ENCODE measurements at places on chromosomes 16 and 17.
A peak's percentile ranks its signal among the peaks of the same experiment; 100 is the strongest.

- no peak for DNase-seq
Observed at GRCh38 chr16:87829622-87829980, 39.7 kb downstream of the SLC7A5 start.

GRCh38 chr16:4646773-4647643 is 22.4 kb downstream of the MGRN1 start:
- DNase-seq = no peak

GRCh38 chr16:6602405-6602804 is 730.2 kb upstream of the RBFOX1 start:
- no peak for DNase-seq

- DNase-seq = no peak
Observed at GRCh38 chr17:45117848-45118646, 14.3 kb downstream of the PLCD3 start.

DNA sequence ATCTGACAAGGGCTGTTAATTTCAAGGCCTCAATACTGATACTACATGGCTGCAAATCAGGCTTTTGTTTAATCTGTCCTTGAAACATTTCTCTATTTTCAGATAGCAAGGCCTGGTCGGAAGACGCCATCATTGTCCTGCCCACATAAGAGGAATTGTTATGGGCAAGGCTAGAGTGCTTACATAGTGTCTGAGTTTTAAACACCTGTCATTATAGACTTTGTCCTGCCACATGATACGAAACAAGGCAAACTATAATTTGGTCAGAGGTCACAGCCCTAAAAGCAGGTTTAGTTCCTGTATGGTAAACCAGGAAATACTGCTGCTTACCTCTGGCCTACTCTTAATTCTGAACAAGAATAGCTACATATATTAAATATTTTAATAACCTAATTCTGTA is 104.4 kb downstream of the SSH2 start:
- DNase-seq = no peak

- DNase-seq = no peak
Observed at GRCh38 chr16:10114409-10114808, 67.8 kb downstream of the GRIN2A start.

- DNase-seq = no peak
Observed at GRCh38 chr16:11612665-11613025, 25.9 kb upstream of the LITAF start.

DNA sequence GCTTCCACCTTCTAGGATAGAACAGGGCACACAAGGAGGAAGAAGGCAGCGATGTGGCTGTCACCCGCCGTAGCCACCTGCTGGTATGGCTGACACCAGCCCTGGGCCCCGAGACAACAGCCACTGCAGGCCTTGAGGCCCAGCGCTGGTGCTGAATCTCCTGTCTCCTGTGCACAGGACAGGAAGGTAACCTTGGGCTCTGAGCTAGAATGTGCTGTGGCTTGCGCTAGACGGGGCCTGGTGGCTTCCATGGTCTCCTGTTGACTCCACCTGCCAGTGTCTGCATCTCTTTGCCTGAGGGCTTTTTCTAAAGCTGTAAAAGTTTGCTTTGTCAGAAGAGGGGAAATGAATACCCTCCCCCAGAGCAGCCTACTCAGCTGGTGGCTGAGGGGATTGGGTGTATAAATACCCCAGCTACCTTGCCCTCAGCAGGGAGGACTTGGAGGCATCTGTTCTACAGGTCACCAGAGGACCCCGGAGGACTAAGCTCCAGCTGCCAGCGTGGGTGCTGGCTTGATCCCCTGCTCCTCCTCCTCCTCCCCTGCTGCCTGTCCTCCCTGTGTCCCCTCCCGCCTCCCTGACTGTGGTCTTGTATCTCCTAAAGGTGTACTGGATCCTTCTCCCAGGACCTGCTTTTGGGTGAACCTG is 76.1 kb upstream of the SDK2 start:
- DNase-seq = no peak

DNA sequence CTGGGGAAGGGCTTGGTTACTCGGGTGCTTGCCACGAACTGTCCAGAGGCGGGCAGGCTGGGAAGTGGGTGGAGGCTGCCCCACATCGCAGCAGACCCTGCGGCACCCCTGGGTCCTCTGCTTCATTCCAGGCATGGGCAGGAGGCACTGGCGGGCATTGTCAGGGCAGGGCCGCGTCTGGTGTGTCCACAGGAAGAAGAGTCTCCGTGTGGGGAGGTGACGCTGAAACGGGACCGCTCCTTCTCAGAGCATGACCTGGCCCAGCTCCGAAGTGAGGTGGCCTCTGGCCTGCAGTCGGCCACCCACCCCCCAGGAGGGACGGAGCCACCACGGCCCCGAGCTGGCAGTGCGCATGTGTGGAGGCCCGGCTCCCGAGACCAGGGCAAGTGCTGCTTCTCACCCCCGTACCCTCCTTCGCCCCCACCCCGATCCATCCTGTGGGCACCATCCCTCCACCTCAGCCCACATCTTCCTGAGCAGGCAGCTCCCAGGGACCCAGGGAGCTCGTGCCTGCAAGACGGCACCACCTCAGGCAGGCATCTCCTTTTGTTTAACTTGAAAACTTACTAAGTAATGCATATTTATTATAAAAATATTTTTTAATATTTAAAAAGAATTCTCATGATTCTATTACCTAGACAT is 14.3 kb upstream of the TCF25 start:
- no peak for DNase-seq

DNA sequence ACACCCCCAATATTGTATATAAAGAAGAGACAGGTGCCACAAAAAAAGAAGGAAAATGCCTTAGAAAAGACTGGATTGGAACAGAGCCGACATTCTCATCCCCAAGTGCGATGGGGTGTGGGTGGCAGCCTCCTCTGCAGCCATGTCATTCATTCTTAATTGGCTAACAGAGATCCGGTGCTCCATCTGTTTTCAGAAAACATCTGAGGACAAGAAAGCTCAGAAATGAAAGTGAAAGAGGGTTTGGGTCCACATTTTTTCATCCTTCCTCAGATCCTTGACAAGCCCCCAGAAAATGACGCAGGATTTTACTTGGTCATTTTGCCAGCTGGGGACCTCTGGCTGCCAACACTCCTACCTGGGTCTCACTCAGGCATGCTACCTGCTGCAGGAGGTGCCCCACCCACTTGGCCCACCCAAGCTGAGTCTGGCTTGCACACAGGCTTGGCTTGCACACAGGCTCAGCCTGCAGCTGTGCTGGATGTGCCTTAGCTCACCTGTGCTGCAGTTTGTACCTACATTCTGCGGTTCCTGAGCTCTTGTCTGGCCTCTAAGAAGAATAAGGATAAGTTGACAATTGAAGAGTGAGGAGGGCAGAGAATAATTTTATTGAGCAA is 21.9 kb downstream of the KIF2B start:
- DNase-seq = no peak

- no peak for DNase-seq
Observed at GRCh38 chr16:72876221-72876620, 171.7 kb downstream of the ZFHX3 start.

- no peak for DNase-seq
Observed at GRCh38 chr17:13478326-13478830, 123.4 kb downstream of the HS3ST3A1 start.

DNA sequence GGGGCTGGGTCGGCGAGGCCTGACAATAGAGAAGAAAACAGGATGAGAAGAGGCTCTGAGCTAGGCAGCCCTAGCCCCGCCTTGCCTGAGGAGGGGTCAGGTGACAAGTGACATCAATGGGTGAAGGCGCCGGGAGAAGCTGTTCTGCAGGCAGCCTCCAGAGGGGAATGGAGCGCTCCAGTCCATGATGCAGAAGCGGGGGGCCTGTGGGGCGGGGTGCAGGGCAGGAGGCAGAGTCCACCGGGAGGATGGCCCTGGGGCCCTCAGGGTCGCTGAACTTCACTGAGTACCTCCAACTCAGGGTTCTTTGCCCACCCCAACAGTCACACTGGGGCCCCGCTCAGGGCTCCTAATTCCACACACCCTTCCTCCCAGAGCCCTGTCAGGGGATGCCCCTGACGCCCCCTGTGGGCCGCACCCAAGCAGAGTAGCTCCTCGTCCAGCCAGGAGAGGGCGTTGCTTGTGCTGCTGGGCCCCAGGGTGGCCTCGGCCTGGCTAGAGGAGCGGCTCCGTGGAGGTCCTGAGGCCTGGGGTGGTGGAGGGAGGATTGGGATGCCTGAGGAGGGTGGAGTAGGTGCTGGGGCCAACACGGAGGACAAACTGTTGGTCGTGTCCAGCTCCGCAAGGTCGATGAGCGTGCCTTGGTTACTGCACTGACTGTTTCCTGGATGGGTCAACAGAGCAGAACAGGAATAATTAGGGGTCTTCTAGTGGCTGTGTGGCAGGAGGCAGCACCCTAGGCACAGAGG is 20.8 kb downstream of the GGA3 start:
- peak; percentile 36 for DNase-seq

GRCh38 chr17:44522883-44523671 is 19.9 kb upstream of the GPATCH8 start:
- peak; percentile 76 for DNase-seq

- no peak for DNase-seq
Observed at GRCh38 chr17:83125515-83126274, 46.3 kb downstream of the METRNL start.

DNA sequence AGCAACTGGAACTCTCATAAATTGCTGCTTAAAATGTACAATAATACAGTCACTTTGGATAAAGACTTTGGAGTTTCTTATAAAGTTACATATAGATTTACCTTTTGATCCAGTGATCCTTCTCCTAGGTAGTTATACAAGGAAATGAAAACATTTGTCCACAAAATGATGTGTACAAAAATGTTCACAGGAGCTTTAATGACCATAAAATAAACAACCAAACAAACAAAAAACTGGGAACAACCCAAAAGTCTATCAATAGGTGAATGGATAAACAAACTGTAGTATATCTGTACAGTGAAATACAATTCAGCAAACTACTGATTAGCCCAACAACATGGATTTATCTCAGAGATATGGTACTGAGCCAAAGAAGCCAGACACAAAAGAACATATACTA is 37.6 kb downstream of the TTLL6 start:
- no peak for DNase-seq

- no peak for DNase-seq
Observed at GRCh38 chr17:81245024-81245664, 6.0 kb downstream of the NDUFAF8 start.

DNA sequence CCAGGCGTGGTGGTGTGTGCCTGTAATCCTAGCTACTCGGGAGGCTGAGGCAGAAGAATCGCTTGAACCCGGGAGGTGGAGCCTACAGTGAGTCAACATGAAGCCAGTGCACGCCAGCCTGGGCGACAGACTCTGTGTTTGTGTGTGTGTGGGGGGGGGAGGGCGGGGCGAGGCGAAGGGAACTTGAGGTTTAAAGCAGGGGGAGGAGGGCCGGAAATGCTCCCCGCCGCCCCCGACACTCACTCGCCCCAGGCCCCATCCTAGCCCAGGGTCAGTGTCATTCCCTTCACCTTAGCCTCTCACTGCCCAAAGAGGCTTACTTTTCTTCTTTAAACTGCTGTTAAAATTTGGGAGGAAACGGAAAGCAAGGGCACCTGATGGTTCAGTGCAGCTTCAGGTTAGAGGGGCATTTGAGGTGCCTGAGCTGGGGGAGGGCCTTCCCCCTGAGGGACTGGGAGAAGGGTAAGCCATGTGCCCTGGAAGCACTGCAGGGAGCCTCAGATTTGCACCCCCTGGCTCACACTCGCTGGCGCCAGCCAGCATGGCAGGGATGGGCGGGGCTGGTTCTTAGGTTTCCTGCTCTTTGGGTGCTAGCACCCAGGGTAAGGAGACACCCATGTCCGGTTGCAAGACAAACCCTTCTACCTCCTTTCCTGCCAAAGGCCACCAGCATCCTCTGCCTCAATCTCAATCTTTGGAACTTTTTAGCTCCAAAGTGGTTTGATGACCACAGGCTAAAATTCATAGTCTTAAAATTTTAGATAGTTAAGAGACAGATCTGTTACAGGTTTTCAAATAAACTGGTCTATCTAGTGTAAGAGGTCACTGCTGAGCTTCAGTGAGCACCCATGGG is 2.2 kb upstream of the LIMD2 start:
- DNase-seq = no peak

- no peak for DNase-seq
Observed at GRCh38 chr16:81657224-81657623, 121.9 kb upstream of the PLCG2 start.

GRCh38 chr17:82118168-82118814 is 20.3 kb upstream of the FASN start:
- DNase-seq = no peak

- DNase-seq = no peak
Observed at GRCh38 chr17:35293151-35293847, 50.4 kb downstream of the SLFN5 start.

DNA sequence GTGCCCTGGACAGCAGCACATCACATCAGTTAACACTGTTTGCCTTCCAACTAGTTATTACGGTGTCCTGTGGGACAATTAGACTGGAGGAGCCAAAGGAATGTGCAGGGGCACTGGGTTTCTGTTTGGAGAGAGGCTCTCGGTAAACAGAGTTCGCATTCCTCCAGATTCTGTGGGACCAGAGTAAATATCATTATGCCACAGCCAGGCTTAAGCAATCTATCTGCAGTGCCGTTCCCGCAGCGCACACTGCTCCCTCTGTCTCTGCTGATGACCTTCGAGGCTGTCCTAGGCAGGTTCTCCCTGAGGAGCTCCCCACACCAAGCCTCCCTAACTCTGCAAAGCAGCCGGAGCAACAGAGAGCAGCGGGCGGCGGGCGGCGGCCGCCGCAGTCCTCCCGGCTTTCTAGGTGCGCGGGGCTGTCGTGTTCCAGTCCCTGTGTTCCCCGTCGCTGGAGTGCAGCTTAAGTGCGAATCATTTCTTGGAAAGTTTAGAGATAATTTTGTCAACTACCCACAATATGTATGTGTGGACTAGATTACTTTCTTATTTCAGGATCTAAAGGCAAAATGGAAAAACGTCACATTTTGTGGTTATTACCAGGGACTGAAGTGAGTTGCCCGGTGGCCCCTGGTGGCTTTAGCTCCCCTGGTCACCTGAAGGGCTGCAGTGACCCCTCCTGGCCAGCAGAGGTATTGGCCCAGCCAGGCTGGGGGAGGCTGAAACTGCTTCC is 43.3 kb downstream of the PGS1 start:
- peak; percentile 50 for DNase-seq

DNA sequence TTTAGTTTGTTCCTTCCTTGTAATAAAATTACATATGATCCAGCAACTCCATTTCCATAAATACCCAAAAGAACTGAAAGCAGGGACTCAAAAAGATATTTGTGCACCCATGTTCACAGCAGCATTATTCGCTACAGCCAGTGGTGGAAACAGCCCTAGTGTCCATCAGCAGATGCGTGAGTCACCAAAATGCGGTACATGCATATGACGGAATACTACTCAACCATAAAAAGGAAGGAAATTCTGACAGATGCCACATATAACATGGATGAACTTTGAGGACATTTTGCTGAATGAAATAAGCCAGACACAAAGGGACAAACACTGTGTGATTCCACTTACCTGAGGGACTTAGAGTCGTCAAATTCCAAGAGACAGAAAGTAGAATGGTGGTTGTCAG is 9.1 kb upstream of the SLC47A2 start:
- DNase-seq = no peak
